Putamen (tissue), 1 donor: ENCODE measurements at places on chromosomes 2 and 18.

- no peak for DNase-seq
Observed at GRCh38 chr2:112310906-112311305, 35.5 kb downstream of the ZC3H6 start.

- no peak for DNase-seq
Observed at GRCh38 chr2:168254158-168254935, 7.0 kb upstream of the STK39 start.

GRCh38 chr2:120551522-120551921, 184.1 kb upstream of the GLI2 start:
- no peak for DNase-seq

DNA sequence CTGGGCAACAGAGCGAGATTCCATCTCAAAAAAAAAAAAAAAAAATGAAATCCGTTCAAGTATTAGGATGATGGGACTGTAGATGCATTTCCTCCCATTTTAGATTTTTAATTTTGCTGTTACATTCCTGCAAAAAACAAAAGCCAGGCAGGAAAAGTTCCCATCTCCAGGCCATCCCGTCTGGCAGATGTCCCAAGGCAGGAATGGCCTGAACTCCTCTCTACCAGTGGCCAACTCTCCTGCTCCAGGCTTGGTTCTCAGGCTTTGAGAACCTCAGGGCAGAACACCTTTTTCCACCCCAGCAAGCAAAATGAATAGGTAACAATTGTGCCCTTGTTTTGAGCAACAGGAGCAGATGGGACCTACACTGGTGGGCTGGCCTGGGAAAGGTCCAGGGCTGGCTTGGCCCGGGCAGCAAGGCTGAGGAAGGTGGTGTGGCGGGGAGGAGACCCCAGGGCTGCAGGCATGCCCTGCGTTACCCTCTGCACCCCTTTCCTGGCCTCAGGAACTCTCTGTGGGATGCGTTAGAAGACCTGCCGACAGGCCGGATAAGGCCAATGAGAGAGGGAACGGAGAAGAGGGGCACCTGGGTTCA, 86.0 kb downstream of the FAM210A start:
- DNase-seq = no peak

DNA sequence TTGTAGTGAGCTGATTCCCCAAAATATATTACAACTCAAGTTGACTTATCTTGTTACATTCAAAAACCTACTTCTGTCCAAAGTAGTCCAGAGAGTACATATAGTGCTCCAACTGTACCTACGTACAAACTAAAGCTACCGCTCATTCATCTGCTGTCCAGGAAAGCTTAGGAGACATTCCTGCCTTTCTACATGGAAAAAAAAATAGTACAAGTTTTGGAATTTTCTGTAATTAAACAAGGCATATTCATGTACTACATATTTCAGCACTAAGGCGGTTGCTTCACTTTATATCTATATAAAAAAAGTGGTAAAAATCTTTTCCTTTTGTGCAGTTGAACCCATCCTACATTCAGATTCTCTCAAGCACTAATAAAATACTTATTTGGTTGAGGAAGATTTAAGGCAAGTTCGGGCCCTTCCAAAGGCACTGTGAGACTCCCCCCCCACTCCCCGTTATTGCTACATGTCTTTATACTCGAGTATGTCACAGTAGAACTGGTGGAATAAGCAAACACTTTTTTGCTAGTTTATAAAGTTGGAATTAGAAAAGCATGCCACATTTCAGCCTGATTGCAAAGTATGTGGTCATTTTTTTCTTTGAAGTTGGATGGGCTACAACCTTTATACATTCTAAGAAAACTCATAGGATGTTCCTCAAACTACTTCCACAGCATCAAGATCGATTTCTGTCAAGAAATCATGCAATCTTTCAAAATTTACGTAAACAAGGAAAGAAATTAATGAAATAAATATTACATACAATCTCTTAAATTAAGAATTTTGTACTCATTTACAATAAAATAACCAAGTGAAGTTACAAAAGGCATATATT, 3.7 kb downstream of the ZFP36L2 start:
- DNase-seq = peak; percentile 20

GRCh38 chr2:177393203-177393755, 706 bp downstream of the AGPS start:
- peak; percentile 8 for DNase-seq

- peak; percentile 68 for DNase-seq
Observed at GRCh38 chr2:96637385-96638143, 548 bp downstream of the KANSL3 start.

GRCh38 chr2:178530131-178530530, 49.9 kb downstream of the PLEKHA3 start:
- DNase-seq = no peak

GRCh38 chr2:159088906-159089305, 120.5 kb downstream of the TANC1 start:
- no peak for DNase-seq

DNA sequence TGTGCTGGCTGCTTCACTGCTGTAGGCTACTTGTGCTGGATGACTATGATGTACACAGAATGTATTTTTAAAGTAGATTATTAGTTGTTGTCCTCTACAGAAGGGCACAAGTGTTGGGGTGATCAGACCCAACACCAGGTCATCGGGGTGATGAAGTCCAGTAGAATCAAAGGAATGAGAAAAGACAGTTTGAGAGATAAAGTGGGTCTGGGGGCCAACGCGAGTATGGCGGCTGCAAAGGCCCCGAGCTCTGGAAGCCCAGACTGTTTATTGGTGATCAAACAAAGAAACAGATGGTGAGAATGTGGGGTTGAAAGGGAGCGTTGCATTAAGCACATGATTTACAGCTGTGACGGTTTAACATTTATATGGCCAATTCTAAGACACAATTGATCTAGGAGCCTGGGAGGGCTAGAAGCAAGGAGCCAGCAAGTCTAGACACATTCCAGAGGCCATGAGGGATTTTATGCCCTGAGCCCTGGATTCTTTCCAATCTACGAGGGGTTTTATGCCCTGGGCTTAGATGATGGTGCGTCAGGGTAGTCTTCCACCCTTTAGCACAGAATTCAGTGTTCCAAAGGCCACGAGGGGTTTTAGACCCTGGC, 153.5 kb downstream of the AGPS start:
- no peak for DNase-seq

DNA sequence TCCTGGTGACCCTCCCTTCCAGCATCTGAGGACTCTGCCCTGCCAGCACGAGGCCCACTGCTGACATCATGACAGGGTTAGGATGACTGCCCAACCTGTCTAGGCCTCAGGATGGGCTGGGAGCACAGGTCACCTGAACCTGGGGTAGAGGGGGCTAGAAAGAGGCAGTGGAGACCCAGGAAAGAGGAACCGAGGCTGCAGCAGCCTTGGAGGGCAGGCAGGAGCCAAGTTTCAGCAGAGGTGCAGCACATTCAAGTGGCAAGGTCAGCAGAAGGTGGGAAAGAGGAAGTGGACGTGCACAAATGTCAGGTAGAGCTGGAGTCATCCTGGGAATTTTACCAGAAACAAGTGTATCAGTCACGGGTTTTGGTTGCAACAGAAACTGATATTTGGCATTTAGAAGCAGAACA, 13.6 kb upstream of the RAB10 start:
- DNase-seq = no peak

DNA sequence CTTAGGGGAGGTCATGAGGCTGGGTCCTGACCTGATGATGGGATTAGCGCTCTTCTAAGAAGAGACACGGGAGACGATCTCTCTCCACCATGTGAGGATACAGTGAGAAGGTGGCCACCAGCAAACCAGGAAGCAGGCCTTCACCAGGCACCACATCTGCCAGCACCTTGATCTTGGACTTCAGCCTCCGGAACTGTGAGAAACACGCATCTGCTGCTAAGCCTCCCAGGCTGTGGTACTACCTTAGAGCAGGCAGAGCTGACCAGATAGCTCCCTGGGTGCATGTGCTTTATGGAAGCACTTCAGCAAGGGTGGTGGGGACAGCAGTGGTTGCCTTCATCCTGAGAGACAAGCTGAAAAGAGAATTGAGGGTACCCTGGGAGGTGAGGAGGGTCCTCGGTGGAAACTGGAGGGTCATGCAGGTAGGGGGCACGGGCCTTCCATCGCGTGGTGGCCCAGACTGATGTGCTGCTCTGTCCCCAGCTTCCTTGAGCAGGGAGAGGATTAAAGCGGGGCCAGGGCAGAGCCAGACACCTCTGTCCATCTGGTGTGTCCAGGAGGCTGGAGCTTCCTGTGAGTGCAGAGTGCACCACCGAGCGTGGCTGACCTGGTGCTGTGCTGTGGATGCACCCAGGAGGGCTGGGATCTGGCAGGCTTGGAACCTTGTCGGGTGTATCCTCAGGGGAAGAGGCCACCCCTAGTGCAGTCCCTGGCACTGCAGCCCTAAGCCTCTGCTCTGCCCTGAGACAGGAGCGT, 42.9 kb upstream of the HS6ST1 start:
- DNase-seq = no peak

- no peak for DNase-seq
Observed at GRCh38 chr18:13546638-13547037, 179.7 kb downstream of the FAM210A start.

- no peak for DNase-seq
Observed at GRCh38 chr18:59048378-59048777, 91.3 kb upstream of the SEC11C start.

DNA sequence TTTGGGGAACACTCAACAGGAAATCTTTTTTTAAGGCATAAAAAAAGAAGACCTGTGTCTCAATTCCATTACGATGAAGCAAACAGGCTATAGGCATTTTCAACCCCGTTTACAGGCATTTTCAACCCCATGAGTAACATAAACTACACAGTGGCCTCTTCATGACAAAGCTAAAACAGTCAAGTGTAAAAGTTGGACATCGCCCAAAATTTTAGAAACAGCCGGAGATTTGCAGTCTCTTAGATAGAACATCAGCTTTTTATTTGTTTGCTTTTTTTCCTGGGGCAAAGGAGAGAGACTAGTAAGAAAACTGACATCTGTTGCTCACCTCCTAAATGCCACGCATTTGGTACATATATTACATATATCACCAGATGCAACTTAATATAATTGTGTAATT, 173.7 kb downstream of the CMPK2 start:
- DNase-seq = no peak

GRCh38 chr2:126786765-126787164, 111.9 kb upstream of the TEX51 start:
- DNase-seq = no peak

- DNase-seq = no peak
Observed at GRCh38 chr2:76330865-76331264, 620.1 kb upstream of the GCFC2 start.

- DNase-seq = no peak
Observed at GRCh38 chr2:50720697-50721315, 311.1 kb downstream of the NRXN1 start.

- peak; percentile 62 for DNase-seq
Observed at GRCh38 chr18:49178736-49179135, 228.0 kb upstream of the SMAD7 start.

GRCh38 chr2:41717839-41718238, 330.0 kb upstream of the PKDCC start:
- no peak for DNase-seq

DNA sequence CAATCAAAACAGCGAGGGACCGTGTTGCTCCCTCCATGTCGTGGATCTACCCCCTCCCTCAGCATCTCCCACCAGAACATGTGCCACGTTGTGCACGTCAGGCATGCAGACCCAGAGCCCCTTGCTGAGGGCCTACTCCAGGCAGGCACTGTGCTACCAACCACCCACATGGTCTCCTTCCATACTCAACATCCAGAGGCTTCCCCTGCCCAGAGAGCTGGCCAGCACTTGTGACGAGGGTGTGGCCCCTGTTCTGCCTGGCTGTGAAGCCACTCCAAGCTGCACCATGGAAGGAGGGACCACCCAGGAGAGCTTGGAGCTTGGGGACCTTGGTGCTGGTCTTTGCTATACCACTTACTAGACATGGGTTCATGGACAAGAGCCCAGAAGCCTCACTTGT, 40.5 kb downstream of the REEP1 start:
- DNase-seq = no peak

GRCh38 chr2:139492131-139492680, 712.0 kb upstream of the NXPH2 start:
- DNase-seq = no peak

DNA sequence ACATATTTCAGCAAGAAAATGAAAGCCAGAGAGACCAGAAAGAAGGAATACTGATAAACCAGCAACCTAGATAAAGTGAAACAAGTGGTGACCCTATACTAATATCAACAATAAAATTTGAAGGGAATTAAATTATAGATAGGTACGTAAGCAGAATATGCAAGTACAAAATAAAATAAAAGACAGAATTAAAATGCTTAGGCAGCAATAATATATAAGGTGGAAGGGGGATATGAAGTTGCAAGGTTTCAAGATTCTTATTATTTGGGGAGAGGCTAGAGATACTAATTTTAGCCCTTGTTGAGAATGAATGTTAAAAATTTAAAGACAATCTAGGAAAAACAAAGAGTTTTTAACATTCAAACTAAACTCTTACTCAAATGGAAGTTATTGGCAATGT, 39.6 kb downstream of the HDLBP start:
- DNase-seq = no peak

DNA sequence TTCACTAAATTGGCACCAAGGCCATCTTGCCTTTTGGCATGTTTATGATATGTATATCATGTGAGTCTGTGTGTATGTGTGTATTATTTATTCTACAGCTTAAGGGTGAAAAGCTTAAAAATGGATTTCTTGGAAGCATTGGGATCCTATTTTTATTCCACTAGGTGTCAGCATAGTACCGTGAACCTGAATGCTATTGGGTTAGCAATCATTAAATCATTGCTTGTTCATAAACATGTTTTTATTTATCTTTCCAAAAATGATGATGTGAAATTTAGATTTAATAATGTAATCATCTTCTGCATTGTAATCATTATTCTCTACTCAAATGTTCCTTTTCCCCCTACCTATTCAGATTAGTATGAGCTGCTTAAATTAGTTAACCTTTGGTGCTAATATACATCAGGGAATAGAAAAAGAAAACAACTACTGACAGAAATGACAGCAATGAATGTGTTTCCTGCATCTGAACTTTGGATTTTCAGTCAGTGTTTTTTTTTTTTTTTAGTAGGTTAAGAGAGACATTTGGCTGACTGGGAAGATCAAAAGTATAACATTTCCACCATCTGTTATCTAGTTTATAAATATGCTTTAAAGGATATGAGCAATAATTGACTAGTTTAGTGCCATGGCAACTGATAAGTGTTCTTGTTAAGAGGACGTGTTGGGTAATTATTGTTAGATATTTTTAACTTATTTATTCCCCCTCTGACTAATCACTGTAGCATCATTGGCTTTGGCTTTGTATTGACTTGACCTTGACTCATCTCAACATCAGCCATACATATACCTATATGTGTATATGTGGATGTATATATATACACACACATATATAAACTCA, 14.1 kb upstream of the ZSWIM2 start:
- peak; percentile 12 for DNase-seq
